MG63 (cell line): ENCODE measurements at places on chromosomes 11 and 22. TPM values are rescaled to one million over a fixed set of nuclear protein-coding genes. Genes with fewer than 3 reads are reported as not detected.

DNA sequence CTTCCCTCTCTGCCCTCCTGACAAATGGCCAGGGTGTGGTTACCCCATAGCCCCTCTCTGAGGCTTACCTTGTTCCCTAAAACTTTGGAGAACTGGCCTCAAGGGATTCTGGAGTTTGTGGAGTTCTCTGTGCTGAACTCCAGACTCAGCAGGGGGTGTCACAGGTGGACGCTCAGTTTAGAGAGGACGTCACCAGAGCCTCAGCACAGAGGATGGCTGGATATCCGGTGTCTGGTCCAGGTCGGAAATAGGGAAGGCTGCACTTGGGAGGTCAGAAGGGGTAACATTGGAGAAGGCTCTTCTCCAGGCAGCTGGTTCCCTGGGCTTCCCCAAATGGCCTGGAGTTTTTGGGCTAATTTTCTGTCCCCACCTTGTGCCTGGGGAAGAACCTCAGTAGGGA is 64.2 kb downstream of the ADAMTS15 start:
- DNase-seq, result no peak

GRCh38 chr11:44760917-44761550 is 34.3 kb downstream of the TSPAN18 start:
- DNase-seq, result peak; percentile 78

GRCh38 chr11:78039919-78040671 is 17.0 kb upstream of the KCTD14 start:
- DNase-seq, result peak; percentile 90

DNA sequence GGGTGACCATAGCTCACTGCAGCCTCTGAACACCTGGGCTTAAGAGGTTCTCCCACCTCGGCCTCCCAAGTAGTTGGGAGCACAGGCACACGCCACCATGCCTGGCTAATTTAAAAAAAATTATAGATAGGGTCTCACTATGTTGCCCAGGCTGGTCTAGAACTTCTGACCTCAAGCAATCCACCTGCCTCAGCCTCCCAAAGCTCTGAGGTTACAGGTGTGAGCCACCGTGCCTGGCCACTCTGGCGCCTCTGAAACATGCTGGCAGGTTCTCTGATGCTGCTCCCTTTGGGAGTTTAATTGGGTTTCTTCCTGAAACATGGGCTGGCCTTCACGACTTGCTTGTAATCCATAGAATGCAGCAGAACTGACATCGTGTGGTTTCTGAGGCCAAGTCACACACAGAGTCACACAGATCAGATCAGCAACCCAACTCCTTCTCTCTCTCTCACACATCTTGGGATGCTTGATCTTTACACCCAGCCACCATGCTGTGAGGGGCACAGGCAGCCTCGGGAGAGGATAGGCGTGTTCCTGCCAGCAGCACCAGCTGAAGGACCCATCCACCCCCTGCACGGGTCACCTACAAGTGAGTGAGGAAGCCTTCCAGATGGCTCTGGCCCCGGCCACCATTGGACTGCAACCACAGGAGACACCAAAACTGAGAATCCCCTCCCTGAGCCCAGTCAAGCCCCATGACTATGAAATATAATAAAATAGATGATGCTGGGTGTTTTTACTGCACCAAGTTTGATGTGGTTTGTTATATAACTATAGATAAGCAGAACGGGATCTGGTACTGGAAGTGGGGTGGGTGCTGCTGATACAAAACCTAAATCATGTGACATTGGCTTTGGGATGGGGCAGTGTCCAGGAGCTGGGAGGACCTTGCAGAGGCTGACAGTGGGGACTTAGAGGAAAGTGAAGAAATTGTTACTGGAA is 3.1 kb upstream of the GSC2 start:
- DNase-seq, result no peak

USP2 gene
- 2.1 TPM in 1 of 2 replicates, not detected in the other for total RNA-seq

TENM4 gene
- not detected in 2 replicates for total RNA-seq

BLID gene
- not detected in 2 replicates for total RNA-seq

SYNGR1 gene
- total RNA-seq, result 32.3 and 58.3 TPM in 2 replicates

- no peak for DNase-seq
Observed at GRCh38 chr11:57325735-57326048, 940 bp upstream of the TNKS1BP1 start.

LDLRAD3 gene
- 1.6 and 1.8 TPM in 2 replicates for total RNA-seq

DNA sequence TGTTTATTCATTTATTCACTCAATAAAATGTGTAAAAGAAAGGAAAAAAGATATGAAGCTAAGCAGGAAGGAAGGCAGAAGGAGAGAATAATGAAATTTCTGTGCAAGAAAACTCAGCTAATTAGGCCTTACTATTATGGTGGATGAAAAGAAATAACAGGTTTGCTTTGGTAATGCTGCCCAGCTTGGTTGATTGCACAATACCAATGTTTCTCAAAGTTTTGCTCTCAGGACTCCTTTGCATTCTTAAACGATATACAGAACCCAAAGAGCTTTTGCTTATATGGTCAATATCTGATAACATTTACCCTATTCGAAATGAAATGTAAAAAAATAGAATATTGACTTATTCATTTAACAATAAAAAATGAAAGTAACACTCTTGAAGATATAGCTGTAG is 7.3 kb upstream of the CTSC start:
- no peak for DNase-seq

DNA sequence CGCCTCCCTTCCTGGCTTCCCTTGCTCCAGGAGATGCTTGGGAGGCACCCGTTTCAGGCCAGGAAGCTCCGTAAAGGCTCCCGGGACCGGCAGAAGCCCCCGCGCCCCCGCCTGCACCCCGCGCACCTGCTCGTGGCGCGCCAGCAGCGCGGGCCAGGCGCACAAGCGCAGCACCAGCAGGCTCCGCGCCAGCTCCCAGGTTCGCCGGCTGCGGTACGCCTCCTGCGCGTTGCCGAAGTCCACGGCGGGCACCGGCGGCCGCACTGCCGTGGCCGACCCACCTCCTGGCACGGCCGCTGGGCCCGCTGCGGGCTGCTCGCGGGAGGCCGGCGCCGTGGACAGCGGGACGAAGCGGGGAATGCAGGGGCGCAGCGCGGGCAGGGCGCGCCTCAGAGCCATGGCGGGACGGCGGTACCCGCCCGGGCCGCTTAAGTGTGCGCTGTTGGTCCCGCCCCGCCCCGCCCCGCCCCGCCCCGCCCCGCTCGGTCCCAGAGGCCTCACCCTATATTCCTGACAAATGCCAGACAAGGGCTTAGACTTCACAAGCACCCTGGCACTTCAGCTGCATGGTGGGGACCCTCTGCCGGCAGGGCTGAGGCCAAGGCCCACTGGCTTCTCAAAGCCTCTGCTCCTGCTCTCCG is at the start of gene PRODH:
Gene PRODH (minus strand): TSS at position 405 of the 641 bp plus-strand sequence. CDS start 6 bp downstream, at position 399.
- no peak for DNase-seq

GRCh38 chr11:74492084-74492483 is 1.4 kb downstream of the LIPT2 start:
- no peak for DNase-seq

DNA sequence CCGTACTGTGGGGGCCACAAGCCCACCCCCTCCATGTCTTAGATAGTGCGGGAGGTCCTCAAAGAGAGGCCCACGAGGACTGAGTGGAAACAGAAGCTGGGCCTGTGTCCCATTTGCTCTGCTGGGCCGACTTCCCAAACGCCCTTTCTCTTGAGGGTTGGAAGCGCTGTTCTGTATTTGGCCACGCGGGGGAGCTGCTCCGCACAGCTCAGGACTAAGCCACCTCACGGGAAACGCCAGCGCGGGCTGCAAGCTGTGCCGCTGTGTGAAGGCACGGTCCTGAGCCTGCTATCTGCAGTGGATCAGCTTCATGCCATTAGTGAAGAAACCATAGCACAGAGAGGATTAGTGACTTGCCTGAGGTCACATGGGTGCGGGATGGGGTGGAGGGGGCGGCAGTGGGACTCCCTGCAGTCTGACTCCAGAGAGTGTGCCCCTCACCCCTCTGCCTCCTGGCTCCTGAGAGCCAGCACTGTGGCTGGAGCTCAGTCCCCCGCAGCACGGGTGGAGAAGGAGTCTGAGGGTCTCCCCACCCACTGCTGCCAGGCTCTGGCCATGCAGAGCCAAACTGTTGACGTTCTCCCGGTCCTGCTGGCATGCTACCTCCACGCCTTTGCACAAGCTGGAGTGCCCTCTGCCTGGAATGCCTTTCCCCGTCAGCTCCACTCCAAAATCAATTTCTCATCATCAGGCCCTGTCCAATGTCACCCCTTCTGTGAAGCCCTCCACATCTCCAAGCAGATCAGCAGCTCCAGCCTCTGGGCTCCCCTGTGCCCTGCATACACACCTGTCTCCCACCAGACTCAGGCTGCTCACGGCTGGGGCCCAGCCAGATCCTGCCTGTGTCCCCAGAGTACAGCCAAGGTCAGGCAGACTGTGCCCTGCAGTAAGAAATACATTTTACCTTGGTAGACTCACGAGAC is 51.5 kb upstream of the LRRC32 start:
- DNase-seq, result peak; percentile 71

DNA sequence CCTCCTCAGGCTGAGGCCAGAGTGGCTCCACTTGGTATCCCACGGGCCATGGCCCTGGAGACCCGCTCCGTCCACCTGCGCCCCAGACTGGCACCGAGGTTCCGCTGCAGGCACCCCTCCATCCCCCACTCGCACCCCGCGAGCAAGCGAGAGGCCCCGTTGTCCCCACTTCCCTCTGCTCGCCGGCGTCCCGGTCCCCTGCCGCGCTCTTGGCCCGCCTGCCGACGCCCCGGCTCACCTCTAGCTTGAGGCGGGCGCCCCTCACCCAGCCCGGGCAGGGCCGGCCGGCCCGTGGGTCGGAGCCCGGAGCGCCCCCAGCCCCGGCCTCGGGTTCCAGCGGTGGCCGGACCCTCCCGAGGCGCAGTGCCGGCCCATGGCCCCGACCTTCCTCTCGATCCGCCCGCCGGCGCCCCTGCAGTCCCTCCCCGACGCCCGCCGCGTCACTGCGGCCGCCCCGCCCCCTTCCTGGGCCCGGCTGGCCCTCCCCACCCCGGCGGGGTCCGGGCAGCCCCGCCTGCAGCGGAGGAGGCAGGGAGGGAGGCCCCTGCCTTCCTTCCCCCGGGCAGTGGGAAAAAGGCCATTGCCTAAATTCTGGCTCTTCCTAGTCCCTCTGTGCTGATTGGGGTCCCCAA is at the start of gene PITPNM1:
Gene PITPNM1 (minus strand): TSS at position 414 of the 632 bp plus-strand sequence. CDS start 1,183 bp downstream, outside the sequence.
- peak; percentile 78 for DNase-seq

GRCh38 chr11:102802341-102802740 is 4.4 kb upstream of the MMP1 start:
- DNase-seq, result peak; percentile 48

GRCh38 chr11:87203907-87204602 is 166.3 kb downstream of the TMEM135 start:
- DNase-seq, result no peak

PRG3 gene
- total RNA-seq, result not detected in 2 replicates

MCHR1 gene
- total RNA-seq, result not detected in 2 replicates

- no peak for DNase-seq
Observed at GRCh38 chr22:28930357-28931007, 47.1 kb downstream of the ZNRF3 start.

GRCh38 chr11:67351275-67352005 is 1.9 kb downstream of the POLD4 start:
- no peak for DNase-seq

DNA sequence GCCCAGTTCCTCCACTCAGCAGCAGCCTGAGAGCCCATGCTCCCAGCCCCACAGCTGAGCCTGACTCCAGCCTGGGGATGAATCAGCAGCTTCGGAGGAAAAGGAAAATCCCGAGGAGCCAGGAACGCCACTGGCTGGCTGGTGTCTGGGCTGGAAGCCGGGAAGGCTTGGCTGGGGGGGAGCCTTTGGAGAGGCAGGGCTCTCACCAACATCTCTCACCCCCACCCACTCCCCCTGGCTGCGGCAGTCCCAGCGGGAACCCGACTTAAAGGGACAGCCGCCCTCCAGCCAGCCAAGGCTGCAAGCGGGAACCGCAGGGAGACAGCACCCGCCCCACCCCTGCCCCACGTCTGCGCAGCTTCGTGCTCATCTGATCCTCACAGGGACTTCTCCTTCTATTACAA is 28.4 kb downstream of the KIAA0930 start:
- DNase-seq, result peak; percentile 98

GRCh38 chr22:33793475-33793874 is 126.8 kb downstream of the LARGE1 start:
- DNase-seq, result no peak

GRCh38 chr11:90646706-90647105 is 423.9 kb upstream of the CHORDC1 start:
- no peak for DNase-seq

OR52E6 gene
- total RNA-seq, result not detected in 2 replicates

DNA sequence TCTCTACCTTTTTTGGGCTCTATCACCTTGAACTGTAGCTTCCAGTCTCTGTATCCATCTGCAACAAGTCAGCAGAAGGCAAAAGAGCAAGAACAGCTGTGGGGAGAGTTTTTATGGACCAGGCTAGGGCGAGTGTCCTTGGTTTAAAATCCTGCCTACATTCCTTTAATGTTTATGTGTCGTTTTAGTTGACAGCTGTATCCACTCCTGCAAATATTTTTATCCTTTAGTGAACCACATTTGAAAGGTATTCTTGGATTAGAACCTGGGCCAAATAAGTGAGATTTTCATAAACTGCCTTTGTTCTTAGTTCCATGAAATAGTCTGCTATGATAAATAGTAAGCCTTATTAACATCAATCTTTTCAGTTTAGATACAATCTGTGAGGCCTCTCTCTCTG is 712.2 kb downstream of the ETS1 start:
- no peak for DNase-seq

- no peak for DNase-seq
Observed at GRCh38 chr22:46081036-46081830, 69.1 kb upstream of the PPARA start.

SLC17A6 gene
- not detected in 2 replicates for total RNA-seq

GRCh38 chr11:30868626-30869081 is 282.5 kb upstream of the MPPED2 start:
- no peak for DNase-seq

GRCh38 chr11:29786092-29786491 is 230.7 kb downstream of the KCNA4 start:
- DNase-seq, result no peak

GRCh38 chr11:128391811-128392210 is 195.5 kb downstream of the ETS1 start:
- no peak for DNase-seq

GRCh38 chr11:5807580-5807979 is 1.1 kb upstream of the OR52N2 start:
- no peak for DNase-seq

GRCh38 chr11:83566950-83567349 is 280.8 kb upstream of the CCDC90B start:
- DNase-seq, result no peak

DNA sequence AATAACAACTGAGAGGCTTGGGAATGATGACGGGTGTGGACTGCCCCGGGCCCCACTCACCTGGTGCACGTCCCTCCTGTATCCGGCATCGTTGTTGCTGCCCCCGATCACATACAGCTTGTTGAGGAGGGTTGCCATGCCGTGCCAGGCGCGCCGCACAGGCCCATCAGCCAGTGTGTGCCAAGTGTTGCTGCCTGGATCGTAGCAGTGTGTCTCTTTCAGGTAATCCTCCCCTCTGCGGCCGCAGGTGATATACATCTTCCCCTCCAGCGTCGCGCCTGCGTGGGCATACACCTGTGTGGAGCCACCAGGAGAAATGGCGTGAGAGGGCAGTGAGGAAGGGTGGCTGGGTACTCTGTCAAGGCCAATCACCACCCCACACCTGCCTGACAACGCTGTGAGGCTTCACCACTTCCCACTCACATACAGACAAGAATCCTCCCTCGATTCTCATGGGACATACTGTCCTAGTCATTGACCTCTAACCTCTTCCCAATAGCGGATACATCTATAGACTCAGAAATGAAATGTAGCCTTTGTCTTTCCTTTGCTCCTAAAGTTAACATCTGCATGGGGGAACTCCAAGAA is 8.9 kb upstream of the SCARF2 start:
- no peak for DNase-seq

CRYBB3 gene
- 5.1 TPM in 1 of 2 replicates, not detected in the other for total RNA-seq

- DNase-seq, result no peak
Observed at GRCh38 chr22:20786536-20786979, 12.6 kb downstream of the SERPIND1 start.

- DNase-seq, result no peak
Observed at GRCh38 chr11:59152312-59152951, 9.8 kb downstream of the FAM111A start.
